DND-41 (cell line): ENCODE measurements at places on chromosomes 2 and 18.

DNA sequence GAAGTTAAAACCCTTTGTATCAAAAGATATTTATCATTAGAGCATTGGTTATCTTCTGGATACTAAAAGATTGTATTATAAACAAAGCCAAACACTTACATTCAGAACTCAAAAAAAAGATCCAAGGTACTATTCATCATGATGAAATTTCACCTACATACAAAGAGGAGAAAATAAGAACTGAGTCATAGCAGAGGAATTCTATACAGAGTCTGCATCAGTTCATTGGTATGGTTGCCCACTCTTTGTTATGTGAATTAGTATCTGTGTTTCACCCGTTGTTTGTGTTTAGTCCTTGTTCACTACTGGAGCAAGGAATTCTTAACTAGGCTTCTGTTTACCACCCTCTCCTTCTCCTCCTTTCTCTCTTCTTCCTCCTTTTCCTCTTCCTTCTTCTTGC, 157.9 kb downstream of the LNPK start:
- no peak for DNase-seq

- DNase-seq, result no peak
These were observed 36.6 kb upstream of the ASB1 start for GRCh38 chr2:238389988-238390589.

GRCh38 chr18:49685231-49685942, 123.5 kb downstream of the LIPG start:
- no peak for DNase-seq

GRCh38 chr2:128813352-128814034, 494.8 kb upstream of the HS6ST1 start:
- no peak for DNase-seq

GRCh38 chr18:63470751-63471150, 6.0 kb upstream of the SERPINB5 start:
- DNase-seq, result no peak

DNA sequence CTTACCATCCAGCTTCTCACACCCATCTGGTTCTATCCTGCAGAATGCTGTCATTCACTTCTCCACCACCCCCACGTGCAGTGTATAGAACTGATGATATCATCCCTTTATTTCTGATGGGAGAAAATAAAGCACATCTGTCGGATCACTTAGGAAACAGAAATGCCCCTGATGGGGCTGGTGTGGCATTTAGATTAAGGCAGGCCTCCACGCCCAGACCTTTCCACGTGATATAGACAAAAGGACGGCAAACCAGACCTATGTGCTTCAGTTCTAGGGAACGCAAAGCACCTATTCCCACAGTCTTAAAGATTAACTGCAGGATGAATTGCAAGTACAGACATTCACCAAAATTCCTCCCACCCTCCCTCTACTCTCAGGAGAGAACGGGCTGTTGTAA, 27.6 kb upstream of the CABLES1 start:
- DNase-seq, result no peak

DNA sequence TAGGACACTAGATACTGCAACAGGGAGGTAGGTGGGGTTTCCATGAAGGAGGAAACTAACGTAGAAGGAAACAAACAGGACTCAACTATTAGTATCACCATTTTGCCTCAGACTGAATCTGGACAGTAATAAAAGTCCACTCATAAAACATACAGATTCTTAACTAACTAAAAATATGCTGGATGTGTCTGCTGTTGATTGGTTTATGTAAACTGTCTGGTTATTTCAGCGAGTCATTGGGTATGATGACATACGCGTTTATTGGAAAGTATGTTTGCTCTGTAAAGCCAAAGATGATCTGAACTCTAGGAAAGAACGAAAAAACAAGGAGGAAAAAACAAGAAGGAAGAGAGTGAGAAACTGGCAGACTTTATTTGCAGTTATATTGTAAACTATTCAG, 1816.1 kb upstream of the LRRTM1 start:
- DNase-seq, result no peak

DNA sequence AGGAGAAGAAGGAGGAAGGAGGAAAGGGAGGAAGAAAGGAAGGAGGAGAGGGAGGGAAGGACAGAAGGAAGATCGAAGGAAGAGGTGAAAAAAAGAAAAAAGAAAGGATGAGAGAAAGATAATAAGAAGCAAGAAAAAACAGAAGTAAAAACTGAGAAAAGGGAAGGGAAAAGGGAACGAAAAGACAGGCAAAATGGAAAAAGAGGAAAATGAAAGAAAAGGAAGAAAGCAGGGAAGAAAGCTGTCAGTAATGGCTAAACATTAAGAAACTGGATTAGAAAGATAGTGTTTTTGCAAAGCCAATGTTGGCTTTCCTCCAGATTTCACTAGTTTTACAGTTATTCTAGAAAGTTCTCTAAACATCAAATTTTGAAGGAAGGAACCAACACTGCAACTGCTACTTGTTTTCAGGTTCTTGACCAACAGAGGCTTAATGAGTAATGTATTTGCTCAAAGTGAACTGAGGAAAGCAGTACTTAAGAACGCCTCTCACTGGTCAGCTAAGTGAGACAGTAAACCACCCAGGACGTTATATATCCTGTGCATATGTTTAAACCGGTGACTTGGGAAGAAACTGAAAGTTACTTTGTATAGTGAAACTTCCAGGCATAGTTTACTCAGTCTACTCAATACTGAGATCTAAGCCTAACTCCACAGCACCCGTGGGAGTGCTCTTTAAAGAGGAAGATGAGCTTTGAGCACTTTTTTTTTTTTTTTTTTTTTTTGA, 286.2 kb upstream of the TRIB2 start:
- no peak for DNase-seq

DNA sequence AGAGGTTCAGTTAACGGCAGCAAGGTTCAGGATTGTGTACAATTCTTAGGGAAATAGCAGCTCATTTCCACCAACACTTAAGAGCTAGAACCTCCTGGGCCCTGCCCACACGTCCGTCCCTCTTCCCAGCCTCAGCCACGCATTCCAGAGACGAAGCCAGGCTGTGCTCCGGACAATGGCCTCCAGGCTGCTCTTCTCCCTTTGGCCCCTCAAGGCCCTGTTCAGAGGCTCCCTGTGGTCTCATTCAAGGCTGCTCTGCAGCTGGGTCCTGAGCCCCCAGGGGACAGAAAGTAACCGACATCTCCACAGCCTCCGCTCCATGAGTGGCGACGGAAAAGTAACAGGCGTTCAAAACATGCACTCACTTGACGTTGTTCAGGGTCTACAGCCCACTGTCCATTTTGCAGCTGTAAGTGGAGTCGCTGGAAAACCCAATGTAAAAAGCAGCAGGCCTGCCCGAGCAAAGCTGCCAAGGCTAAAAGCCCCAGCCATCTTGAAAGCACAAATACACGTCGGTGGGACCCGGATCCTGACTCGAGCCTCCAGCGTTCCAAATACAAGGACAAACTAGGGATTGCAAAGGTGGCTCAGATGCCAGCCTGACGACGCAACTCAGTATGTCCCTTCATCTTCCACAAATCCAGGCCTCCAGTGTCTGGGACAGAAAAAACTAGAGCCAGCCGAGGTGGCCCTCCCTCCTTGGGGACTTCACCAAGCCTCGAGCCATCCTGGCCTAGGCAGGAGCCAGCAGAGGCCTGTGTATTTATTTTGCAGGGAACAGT, 76.9 kb downstream of the NDUFA10 start:
- no peak for DNase-seq

DNA sequence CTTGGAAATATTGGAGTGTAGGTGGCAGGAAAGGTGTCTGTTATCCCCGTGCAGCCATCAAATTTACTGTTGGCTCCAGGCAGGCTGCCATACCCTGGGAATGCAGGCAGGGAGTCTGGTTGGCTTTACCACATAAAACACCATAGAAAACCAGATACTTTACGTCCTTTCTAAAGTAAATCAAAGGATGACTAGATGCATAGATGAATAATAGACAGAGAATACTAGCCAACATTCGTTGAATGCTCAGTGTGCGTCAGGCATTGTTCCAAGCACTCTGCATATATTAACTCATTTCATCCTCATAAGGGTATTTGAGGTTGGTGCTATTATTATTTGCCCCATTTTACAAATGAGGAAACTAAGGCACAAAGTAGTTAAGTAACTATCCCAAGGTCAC, 65.2 kb downstream of the VSNL1 start:
- no peak for DNase-seq

GRCh38 chr2:228747483-228747882, 523.6 kb downstream of the PID1 start:
- no peak for DNase-seq

GRCh38 chr2:116074161-116074560, 1631.7 kb downstream of the DPP10 start:
- DNase-seq, result no peak
